ENCODE measurements at places on chromosomes 2 and 18.

- no peak for DNase-seq
These were observed 59.9 kb downstream of the PTPRM start for GRCh38 chr18:7626922-7627440.

DNA sequence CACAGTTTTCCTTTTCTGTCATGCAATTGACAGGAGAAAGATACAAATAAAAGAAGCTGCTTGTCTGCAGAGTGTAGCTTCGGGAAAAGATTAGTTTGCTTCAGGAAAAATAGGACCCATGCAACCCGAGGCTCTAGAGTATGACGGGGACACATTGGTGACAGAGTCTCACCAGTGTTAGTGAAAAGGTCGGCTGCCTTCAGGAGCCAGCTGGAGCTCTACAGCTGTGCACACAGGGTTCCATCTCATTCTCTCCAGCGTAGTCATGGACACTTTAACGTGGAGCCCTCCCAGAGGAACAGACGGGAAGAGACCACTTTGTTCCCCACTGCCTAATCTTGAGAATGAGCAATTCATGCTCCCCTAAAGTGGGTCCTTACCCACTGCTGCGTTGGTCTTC lies 42.9 kb downstream of the FECH start:
- DNase-seq, result no peak

DNA sequence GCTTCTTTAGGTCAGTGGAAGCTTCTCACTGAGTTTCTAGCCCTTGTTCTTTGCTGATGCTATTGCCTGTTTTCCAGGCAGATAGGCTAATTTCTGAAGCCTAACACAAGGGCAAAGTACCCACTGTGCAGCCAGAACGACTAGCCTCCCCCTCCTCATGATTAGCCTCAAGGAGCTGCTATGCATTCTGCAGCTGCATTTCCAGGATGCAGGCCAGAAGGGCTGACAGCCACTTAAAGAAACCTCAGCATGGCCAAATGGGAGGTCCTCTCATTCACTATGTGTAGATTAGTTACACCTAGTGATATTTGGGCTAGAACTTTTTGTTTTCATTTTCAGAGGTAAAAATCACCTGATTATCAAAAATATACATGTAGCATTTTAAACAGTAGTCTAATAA lies 216.0 kb downstream of the RAD51AP2 start:
- DNase-seq, result no peak

- DNase-seq, result no peak
These were observed 211.7 kb downstream of the GLI2 start for GRCh38 chr2:120947327-120947726.

- no peak for DNase-seq
These were observed 25.1 kb upstream of the AAK1 start for GRCh38 chr2:69668598-69668997.
